ENCODE measurements at places on chromosomes 16 and 17. TPM values are rescaled to one million over a fixed set of nuclear protein-coding genes. Genes with fewer than 3 reads are reported as not detected.

GPRC5C gene
- 51.5 TPM for total RNA-seq

NXPH3 gene
- 0.50 TPM for total RNA-seq

LRRC37B gene
- total RNA-seq, result 9.0 TPM

ZNF830 gene
- total RNA-seq, result 13.2 TPM

GNAO1 gene
- total RNA-seq, result 0.65 TPM

CHCT1 gene
- not detected for total RNA-seq

HERPUD1 gene
- total RNA-seq, result 101 TPM

MPO gene
- total RNA-seq, result not detected

TSPOAP1 gene
- not detected for total RNA-seq

PRR29 gene
- 0.51 TPM for total RNA-seq

MAPT gene
- total RNA-seq, result 2.1 TPM

ZNF689 gene
- 8.5 TPM for total RNA-seq

ADAD2 gene
- not detected for total RNA-seq

NKD1 gene
- 0.39 TPM for total RNA-seq

EIF1 gene
- 1,532 TPM for total RNA-seq

C16orf90 gene
- total RNA-seq, result not detected

BCO1 gene
- total RNA-seq, result 1.1 TPM

CCR7 gene
- total RNA-seq, result 0.94 TPM

TOP3A gene
- total RNA-seq, result 35.4 TPM

SLC16A13 gene
- 8.1 TPM for total RNA-seq
